Astrocyte of the spinal cord (primary cell): ENCODE measurements at places on chromosomes 11 and 22.
A peak's percentile ranks its signal among the peaks of the same experiment; 100 is the strongest.

DNA sequence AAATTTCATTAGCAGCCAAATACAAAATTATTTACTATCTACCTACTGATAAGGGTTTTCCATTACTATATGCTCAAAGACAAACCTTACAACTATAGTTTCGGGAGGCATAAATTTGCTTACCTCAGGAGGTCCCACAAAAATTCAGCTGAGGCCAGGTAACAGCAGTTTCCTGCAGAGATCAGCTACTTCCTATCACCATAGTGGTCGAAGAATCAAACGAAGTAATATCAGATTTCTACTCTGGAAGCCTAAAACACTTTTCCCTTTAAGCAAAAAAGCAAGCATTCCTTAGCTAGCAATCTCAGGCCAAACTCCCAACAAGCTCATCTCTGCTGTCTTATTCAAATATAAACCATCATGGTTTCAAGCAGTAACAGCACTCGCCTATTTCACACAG is 3.1 kb downstream of the NAP1L4 start:
- no peak for DNase-seq

- DNase-seq: peak; percentile 5
These were observed 20.4 kb upstream of the IGSF9B start for GRCh38 chr11:133977067-133977677.

- no peak for DNase-seq
These were observed 30.1 kb upstream of the SMPD1 start for GRCh38 chr11:6360183-6360582.

DNA sequence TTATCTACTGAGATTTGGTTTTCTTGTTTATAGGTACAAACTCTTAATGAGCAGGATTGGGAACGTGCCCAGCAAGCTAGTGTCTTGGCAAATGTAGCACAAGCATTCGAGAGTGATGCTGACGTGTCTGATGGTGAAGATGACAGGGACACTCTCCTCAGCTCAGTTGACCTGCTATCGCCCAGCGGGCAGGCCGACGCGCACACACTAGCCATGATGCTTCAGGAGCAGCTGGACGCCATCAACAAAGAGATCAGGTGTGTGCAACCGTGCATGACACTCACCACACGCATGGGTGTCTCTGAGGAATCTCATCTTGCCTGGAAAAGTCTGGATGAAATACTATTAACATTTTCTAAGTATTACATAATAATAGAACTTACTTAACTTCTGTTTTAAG is 54.7 kb upstream of the CTTN start:
- DNase-seq: no peak

DNA sequence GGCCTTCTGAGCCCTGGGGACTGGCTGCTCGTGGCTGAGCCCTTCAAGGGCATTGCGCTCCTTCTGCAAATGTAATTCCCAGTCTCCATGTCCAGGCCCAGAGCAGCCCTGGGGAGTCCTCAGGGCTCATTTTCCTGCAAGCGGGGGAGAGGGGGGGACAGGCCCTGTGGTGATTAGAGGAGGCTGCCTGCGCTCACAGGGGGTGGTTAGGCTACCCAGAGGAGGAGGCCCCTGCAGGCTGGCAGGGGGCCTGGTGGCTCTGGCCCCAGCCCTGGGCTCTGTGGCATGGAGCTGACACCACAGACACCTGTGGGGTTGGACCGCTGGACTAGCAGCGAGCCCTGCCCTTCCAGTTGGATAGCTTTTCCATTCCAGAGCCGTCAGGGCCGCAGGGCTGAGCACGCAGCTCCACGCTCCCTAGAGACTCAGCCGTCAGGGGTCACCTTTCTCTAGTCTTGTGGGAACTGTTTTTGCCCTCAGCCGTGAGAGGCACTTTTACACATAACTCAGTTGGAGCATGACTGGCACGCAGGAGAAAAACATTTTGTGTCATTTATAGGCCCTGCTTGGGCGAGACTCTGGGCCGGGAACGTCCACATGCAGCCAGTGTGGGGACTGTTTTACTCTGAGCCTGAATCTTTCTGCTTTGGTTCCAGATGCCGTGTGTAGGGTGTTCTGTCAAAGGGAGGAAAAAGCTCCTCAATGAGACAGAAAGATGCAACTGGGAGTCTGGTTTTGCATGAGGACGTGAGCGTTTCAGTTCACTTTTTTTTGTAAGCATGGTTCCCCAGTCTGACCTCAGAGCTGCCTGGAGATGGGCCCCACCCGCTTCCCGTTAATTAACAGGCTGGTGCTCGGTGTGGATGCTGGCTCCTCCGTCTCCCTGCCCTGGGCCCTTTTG is 58.1 kb downstream of the LRP5 start:
- DNase-seq: no peak

DNA sequence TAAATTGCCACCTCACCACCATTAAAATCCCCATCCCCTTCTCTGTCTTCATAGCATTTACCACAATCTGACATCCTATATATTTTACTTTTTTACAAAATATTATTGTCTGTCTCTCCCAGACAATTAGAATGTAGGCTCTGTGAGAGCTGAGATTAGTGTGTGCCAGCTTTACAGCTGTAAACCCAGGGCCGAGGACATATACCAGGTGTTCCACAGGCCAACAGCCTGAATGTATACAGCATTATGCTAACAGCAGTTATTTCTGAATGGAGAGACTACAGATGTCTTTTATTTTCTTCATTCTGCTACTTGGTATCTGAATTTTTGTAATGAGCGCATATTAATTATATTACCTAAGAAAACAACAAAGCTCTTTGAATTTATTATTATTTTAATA is 36.7 kb downstream of the FZD4 start:
- DNase-seq: no peak

DNA sequence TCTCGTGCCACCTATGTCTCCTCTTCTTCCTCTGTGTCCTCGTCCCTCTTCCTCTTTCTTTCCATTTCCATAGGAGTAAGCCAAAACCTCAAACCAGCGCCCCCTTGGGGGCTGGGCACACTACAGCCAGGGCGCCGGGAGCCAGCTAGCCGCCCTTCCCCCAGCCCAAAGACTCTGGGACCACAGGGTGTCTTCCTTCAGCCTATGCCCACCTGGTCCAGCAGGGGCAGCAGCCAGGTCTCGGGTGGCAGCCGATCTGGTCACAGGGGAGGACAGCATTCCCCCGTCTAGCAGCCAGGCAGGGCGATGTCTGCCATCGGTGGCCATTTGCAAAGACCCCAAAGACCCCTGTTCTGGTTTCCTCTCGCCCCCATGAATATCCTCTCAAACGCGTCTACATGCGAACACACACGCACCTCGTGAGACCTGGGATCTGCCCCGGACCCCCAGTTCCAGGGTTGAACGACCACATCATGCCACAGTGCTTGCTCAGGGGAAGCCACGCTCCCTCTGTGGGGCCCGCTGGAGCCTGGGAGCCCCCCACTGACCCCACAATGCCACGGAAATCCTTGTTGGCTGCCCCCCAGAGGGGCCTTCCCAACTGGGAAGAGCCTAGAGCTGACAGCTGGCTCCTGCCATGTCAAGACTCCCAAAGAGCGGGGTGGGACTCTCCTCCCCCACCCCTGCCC is 546.0 kb upstream of the CCDC179 start:
- no peak for DNase-seq

GRCh38 chr11:44572884-44573283 is 7.4 kb downstream of the CD82 start:
- no peak for DNase-seq

DNA sequence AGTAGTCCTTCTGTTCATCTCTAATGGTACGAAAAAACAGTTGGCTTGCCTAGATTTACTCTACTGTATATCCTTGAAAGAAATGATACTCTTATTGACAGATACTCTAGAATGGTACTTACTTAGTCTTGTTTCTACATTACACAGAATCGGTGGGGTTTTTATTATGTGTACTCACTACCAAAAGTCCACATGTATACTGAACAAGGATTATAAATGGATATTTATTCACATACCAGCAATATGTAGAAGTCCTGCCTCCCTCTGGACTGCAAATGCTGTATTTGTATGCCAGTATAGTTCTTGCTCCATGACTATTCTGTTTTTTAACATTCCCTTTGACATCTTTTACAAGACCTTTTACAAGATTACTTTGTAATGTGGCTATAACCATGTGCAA is 13.9 kb downstream of the PCF11 start:
- DNase-seq: no peak

DNA sequence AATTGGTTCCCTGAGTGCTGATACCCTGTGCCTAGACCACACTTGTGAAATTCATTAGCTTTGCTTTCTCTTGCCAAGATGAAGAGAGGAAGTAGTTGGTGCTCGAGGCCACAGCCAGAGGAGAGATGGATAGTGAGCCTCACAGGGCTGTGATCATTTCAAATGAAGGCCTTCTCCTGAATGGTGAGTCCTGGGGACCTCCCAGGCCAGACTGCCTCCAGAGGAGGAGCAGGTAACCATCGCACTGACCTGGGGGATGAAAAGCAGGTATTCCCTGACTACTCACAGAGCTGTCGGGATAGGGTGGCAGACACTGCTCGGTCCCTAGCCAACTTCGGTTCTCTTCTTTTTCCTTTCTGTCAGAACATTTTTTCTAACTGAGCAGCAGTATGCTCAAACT is 4.8 kb upstream of the FXYD6 start:
- DNase-seq: no peak

- DNase-seq: no peak
These were observed 23.4 kb downstream of the CBX7 start for GRCh38 chr22:39129081-39129480.

DNA sequence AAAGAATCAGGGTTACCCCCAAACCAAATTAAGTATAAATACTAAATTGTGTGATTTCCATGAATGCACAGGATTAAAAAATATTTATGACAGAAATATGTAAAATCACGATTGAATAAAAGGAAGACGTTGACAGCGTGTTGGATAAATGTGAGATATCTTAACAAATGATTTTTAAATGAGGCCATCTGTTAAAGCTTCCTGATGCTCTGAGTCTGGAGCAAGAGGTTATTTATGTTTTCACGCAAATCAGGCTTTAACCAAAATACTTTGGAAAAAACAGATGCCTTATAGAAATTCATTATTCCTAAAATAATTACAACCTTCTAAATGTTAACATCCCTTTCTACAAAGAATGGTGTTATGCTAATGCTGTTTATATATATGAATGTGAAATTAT is 123.3 kb downstream of the PAX6 start:
- DNase-seq: no peak

GRCh38 chr22:18091478-18091877 is 13.7 kb downstream of the PEX26 start:
- no peak for DNase-seq

DNA sequence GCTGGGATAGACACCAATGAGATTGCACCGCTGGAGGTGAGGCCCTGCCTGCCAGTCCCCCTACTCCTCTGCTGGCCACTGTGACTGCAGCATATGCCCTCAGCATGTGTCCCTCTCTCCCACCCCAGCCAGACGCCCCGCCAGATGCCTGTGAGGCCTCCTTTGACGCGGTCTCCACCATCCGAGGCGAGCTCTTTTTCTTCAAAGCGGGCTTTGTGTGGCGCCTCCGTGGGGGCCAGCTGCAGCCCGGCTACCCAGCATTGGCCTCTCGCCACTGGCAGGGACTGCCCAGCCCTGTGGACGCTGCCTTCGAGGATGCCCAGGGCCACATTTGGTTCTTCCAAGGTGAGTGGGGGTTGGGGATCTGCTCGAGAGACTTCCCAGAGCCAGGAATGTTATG is 5.7 kb upstream of the SMARCB1 start:
- DNase-seq: no peak

GRCh38 chr11:15519124-15519791 is 404.5 kb downstream of the INSC start:
- no peak for DNase-seq

DNA sequence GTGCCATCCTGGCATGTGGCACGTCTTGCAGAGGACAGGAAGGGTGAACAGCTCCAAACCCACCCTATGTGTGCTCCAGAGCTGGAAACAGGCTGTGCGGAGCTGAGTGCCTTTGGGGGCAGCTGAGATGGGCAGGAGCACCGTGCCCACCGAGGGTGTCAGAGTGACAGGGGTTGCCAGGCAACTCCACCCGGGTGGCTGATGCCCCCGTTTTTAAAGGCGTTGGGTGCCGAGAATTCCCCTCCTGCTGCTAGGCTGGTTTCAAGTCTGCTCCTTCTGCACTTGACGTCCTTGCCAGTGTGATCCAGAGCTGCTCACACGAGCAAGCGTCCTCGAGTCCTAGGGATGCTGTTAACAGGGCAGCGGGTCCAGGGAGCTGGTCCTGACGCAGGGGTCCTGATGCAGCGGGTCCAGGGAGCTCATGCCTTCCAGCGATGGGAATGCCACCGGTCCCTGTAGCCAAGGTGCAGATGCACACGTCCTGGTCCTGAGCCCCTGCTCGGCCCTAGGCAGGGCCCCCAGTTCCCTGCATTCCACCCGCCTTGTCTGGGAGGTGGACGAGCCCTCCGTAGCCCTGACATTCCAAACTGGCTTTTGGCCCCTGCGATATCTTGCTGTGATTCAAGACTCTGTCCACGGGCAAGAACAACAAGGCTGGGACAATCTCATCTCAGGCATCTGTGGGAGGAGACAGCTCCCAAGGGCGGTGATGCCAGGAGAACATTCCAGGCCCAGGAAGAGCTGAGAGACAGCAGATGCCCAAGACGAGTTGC is 4.9 kb downstream of the KCNQ1 start:
- DNase-seq: no peak

GRCh38 chr11:112363527-112363926 is 102.9 kb upstream of the PLET1 start:
- DNase-seq: peak; percentile 8

DNA sequence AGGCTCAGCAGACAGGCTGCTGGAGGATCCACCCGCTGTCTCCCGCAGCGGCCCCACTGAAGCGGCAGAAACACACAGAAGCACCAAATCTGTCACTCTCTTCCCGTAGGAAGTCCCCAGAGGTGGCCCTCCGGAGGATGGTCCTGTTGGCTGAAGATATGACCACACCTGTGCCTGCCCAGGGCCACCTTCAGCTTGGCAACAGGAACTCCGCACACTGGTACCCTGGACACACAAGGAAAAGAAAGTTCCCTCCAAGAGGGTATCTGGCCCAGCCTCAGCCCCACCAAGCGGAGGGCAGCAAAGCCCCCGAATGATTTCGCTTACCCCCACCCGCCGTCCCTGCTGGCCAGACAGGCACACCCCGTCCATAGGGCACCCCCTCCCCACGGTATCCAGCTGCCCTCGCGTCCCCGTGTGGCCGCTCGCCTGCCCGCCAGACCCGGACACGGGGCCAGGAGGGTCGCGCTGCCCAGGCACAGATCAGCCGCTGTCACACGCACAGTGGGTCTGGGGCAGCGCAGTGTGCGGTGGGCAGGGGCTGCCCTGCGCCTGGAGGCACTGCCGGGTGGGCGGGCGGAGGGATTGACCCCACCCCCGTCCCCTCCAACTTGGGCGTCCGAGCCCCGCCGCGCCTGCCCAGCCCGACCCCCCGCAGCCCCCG is 7.0 kb downstream of the RASSF7 start:
- no peak for DNase-seq

DNA sequence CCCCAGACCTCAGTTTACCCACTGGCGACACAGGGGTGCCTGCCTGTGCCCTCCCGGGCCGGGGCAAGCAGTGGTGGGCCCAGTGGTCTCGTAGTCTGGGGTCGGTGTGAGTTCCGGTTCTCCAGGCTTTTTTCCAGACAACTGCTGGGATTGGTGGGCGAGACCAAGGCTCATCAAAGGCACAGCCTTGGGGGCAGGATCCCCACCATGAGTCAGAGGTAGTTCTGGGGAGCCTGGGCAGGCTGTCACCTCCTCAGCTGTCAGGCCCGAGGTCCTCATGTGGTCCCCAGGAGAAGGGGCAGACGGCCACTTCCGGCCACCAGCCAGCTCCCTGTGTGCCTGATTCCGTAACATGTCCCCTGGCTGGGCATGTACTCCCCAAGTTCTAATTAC is 827 bp upstream of the MUC2 start:
- DNase-seq: no peak

- DNase-seq: no peak
These were observed 12.1 kb downstream of the NADSYN1 start for GRCh38 chr11:71465054-71465453.

- no peak for DNase-seq
These were observed 10.7 kb upstream of the PLEKHA7 start for GRCh38 chr11:17024924-17025323.
